Activated CD4-positive, alpha-beta T cell treated with anti-CD3 and anti-CD28 coated beads for 36 hours (primary cell): ENCODE measurements at places on chromosomes 7 and 10.

- H3K4me3 ChIP-seq = no peak overlapping the region
- no peaks in the 10 kb centered on the region for H3K27me3 ChIP-seq
- no peak overlapping the region for H3K27ac ChIP-seq
- peaks cover under 1% of the 10 kb centered on the region for H3K36me3 ChIP-seq
- no peak for DNase-seq
Measured at GRCh38 chr10:12369982-12370381, 20.6 kb downstream of the CAMK1D start.

DNA sequence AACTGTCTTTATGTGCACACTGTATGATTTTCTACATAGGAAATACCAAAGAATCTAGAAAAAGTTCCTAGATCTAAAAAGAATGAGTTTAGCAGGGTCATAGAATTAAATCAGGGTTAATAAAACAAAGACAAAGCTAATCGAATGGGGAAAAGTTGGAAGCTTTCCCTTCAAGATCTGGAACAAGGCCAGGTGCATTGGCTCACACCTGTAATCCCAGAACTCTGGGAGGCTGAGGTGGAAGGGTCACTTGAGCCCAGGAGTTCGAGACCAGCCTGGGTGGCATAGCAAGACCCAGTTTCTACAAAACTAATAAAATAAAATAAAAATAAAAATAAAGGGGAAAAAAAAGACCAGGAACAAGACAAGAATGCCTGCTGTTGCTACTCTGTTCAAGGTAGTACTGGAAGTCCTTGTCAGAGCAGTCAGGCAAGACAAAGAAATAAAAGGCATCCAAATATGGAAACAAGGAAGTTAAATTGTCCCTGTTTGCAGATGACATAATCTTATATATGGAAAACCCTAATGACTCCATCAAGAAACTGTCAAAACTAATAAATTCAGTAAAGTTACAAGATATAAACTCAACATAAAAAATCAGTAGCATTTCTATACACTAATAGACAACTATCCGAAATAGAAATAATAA lies 76.1 kb upstream of the RHEB start:
- H3K4me1 ChIP-seq = peaks cover 16% of the 10 kb centered on the region
- no peak overlapping the region for H3K27ac ChIP-seq
- H3K36me3 ChIP-seq = peaks cover 2% of the 10 kb centered on the region
- no peak for DNase-seq
- H3K27me3 ChIP-seq = no peaks in the 10 kb centered on the region

GRCh38 chr10:101018118-101018599 lies 12.8 kb downstream of the PDZD7 start:
- no peaks in the 10 kb centered on the region for H3K36me3 ChIP-seq
- no peak overlapping the region for H3K4me3 ChIP-seq
- H3K4me1 ChIP-seq = peaks cover 15% of the 10 kb centered on the region
- H3K27ac ChIP-seq = no peak overlapping the region
- no peak for DNase-seq

- no peak for DNase-seq
- no peak overlapping the region for H3K4me3 ChIP-seq
- no peak overlapping the region for H3K27ac ChIP-seq
- H3K4me1 ChIP-seq = no peaks in the 10 kb centered on the region
- H3K36me3 ChIP-seq = no peaks in the 10 kb centered on the region
Measured at GRCh38 chr7:10708447-10708846, 265.2 kb upstream of the PHF14 start.

DNA sequence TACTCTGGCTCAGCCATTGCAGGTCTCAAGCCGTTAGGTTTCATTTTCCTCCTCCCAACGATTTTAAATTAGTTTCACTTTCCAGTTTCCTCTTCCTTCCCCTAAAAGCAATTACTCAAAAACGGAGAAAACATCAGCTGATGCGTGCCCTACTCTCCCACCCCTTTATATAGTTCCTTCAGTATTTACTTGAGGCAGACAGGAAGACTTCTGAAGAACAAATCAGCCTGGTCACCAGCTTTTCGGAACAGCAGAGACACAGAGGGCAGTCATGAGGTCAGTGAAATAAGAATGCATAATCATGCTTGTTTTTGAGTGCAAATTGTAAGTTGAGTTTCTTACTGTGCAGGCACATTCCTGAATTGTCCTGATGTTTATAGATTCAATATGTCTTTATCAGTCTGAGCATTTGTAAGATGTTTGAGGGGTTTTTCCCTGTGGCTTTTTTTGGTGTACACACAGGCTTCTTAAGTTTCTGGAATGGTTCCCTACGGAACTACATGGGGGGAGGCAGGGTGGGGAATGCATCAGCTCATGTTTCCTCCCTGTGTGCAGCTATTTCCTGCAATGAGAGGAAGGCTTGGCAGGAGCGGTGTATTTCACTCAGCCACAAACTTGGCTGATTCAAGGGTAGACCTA lies at the start of gene IFIT3:
Gene IFIT3, plus strand, starts transcription at position 195 of the 639 bp plus-strand sequence. Its CDS starts 77 bp downstream, at position 272.
- peak within 1 kb of the TSS; percentile 72 for H3K27ac ChIP-seq
- H3K4me1 ChIP-seq = peaks cover 52% of the 10 kb centered on the region
- peak within 1 kb of the TSS; percentile 63 for H3K4me3 ChIP-seq
- no peaks in the 10 kb centered on the region for H3K36me3 ChIP-seq

DNA sequence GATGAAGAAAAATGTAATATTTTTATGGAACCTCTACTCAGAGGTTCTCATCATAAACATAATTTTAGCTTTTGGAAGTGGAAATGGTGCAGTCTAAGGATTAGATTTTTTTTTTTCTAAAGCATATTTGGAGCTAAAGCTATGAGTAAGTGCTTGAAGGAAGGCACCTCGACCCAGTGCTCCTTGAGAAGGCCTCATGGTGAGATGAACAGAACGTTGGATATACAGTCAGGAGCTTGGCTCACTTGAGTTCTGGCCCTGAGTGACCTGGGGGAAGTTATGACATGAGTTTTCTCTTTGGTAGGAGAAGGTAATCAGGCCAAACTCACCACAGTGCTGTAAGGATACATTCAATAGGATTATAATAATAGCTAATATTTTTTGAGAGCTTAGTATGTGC lies 163.3 kb downstream of the JCAD start:
- DNase-seq = no peak
- no peaks in the 10 kb centered on the region for H3K27me3 ChIP-seq
- no peak overlapping the region for H3K4me3 ChIP-seq
- H3K36me3 ChIP-seq = no peaks in the 10 kb centered on the region

GRCh38 chr7:120165227-120165626 lies 107.7 kb upstream of the KCND2 start:
- no peaks in the 10 kb centered on the region for H3K36me3 ChIP-seq
- H3K4me3 ChIP-seq = no peak overlapping the region
- no peaks in the 10 kb centered on the region for H3K27me3 ChIP-seq
